ENCODE measurements at places on chromosomes 3 and 15.

DNA sequence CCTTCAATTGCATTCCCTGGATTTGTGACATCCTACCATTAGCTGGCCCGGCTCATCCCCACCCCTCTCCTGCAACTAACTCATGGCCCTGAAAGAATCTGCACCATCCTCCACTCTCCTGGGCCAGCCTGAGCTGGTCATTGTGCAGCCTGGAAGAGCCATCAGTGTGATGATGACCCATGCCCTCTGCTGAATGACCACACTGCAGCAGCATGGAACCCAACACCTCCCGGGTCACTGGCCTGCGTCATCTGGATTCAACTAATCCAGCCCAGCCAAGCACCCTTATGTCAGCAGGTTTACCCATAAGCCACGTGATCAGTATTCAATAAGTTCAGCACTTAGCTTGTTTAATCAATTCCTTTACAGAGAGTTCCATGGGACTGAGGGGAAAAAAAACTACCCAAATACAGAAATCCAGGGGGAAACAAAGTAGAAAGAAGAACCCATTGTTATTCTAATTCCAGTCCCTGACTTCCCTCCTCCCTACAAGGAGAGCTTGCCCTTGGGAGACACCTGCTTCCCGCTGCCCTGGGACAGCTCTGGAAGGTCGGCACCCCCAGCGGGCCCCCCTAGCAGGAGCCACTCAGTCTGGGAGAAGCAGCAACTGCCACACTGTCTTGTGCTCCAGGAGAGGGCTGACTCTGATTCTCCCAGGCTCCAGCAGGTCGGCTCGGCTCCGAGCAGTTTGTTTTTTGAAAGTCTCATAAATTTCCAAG is 309.1 kb upstream of the TLE3 start:
- DNase-seq, result no peak

DNA sequence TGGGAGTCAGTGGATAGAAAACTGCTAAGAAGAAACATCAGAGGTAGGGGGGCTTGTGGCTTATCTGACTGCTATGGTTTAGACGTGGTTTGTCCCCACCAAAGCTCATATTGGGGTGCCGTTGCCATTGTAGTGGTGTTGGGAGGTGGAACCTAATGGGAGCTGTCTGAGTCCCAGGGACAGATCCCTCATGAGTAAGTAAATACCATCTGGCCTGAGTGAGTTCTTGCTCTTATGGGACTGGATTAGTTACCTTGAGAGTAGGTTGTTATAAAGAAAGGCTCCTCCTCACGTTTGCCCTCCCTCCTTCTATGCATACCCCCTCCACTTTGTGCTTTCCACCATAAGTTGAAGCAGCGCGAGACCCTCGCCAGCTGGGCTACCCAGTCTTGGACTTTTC is 53.4 kb upstream of the VILL start:
- DNase-seq, result no peak

DNA sequence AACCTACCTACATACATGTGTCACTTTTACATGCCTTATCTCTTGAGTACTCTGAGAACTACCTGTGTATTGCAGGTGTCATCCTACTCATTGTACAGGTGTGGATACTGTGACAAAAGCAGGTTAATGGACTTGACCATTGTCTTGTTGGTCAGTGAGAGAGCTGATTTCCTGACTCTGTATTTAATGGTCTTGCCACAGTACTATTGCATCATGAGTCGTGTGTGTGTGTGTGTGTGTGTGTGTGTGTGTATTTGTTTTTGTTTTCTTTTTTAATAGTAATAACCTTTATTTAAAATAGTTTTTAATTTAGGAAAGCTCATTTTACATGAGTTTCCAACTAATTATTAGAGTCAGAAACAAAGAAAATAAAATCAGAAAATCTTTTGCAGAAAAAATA is 7.7 kb downstream of the SELENOT start:
- no peak for DNase-seq

DNA sequence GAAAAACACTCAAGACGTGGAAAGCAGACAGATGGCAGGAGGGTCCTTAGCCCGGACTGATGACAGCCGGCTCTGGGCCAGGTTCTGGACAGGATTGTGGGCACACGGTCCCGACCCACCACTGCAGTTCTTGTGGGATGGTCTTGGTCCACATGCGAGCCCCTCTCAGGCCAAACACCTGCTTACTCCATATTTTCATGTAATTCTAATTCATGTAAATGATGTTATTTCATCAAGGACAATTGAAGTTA is 32.6 kb downstream of the TM2D3 start:
- DNase-seq, result no peak

GRCh38 chr3:13657660-13658435 is 108.9 kb downstream of the FBLN2 start:
- DNase-seq, result peak; percentile 74

GRCh38 chr15:25846377-25846776 is 16.8 kb downstream of the ATP10A start:
- peak; percentile 62 for DNase-seq

GRCh38 chr3:81249540-81250029 is 511.9 kb downstream of the GBE1 start:
- DNase-seq, result no peak

DNA sequence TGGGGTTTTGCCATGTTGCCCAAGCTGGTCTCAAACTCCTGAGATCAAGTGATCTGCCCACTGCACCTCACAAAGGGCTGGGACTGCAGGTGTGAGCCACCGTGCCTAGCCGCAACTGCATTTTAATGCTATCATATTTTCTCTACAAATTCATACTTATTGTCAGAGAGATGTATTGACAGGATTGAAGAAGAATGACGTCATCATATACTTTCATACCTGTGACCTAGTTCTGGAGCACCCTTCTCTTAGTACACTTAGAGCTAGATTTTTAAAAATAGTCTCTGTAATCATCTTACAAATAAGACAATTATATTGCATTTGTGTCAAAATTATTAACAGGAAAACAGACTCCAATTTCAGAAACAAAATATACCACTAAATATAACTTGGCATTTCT is 242.8 kb upstream of the PDZRN3 start:
- DNase-seq, result no peak

GRCh38 chr3:15964605-15965442 is 167.0 kb upstream of the ANKRD28 start:
- no peak for DNase-seq

GRCh38 chr3:51394541-51394940 is 3.5 kb downstream of the RBM15B start:
- no peak for DNase-seq

- no peak for DNase-seq
Observed at GRCh38 chr3:53536282-53536681, 41.9 kb downstream of the CACNA1D start.

- DNase-seq, result no peak
Observed at GRCh38 chr3:135667061-135667460, 298.5 kb upstream of the PPP2R3A start.

- no peak for DNase-seq
Observed at GRCh38 chr3:25960776-25961175, 170.9 kb downstream of the OXSM start.
